GM03348 (cell line): ENCODE measurements at places on chromosomes 6 and 20.

- no peak for DNase-seq
Measured at GRCh38 chr20:38252292-38253288, 7.9 kb downstream of the KIAA1755 start.

DNA sequence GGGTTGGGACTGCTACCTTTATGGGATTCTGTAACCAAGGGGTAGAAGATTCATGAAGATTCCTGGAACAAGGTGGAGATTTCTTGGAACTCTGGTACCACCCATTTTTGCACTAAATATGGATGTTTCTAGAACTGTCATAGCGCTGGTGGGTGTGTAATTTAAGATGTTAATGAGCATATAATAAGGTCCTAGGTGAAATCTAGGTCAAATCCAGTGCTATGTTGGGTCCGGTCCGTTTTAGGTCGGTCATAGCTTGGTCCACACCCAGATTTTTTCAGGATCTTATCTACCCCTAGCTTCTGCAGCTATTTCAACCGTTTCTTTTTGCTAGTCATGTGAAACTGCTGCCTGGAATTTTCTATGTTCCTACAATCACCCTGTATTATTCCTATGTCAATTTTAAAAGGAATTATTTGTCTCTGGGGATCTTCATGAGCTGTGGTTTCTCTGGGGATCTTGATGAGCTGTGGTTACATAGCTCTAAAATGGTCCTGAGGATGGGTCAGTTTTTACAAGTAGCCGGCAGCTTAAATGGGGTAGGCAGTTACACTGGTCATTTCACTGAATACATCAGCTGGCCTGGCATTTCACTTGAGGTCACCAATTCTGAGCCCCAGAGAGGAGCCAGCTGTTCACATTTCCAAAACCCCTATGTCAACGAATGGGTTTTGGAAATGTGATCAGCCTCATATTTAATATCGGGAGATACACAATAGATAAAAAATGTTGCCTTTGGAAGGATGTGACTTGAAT, 652.3 kb upstream of the FLRT3 start:
- DNase-seq = no peak

GRCh38 chr20:5044075-5044620, 42.8 kb upstream of the SLC23A2 start:
- DNase-seq = no peak

- no peak for DNase-seq
Measured at GRCh38 chr20:48923149-48923718, 1.7 kb downstream of the ARFGEF2 start.

DNA sequence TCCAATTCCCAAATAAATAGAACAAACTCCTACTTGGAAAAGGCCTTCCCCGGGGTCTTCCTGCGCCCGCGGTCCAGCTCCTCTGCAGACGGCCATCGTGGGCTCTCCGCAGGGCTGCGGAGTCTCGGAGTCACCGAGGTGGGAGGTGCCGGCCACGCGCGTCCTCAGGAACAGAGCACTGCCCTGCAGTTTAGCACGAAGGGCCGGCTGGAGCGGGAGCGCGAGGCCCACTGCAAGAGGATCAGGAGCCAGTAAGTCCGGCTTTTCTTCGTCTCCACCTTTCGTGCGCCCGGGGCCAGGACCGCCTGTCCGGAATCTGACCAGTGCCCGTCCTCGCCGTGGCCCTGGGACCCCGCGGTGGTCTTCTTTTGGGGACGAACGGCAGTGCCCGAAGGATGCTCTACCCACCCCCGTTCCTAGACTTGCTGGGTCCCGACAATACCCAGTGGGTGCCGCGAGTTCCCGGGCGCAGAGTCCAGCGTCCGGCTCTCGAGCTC, 1.4 kb downstream of the BHLHE23 start:
- no peak for DNase-seq
